ENCODE measurements at places on chromosomes 3 and 15.

DNA sequence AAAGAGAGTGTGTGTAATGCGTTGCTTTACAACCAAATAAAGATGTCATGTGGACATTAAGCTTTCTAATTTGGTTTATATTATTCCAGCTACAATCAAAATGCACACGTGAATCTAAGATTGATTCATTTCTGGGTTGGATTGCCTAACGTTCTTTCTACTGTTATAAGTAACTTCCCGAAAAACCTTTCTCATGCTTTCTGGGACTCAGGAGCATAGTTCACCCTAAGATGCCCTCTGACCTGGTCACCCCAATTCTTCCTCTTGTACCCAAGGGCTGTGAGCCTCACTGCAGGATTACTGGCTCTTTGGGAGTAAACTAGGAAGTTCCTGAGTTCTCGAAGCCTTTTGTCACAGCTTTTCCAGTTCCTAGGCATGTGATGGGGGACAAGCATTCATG is 12.7 kb upstream of the LMCD1 start:
- no peak for DNase-seq

- DNase-seq = no peak
Measured at GRCh38 chr15:101088271-101088670, 163.6 kb downstream of the CHSY1 start.

DNA sequence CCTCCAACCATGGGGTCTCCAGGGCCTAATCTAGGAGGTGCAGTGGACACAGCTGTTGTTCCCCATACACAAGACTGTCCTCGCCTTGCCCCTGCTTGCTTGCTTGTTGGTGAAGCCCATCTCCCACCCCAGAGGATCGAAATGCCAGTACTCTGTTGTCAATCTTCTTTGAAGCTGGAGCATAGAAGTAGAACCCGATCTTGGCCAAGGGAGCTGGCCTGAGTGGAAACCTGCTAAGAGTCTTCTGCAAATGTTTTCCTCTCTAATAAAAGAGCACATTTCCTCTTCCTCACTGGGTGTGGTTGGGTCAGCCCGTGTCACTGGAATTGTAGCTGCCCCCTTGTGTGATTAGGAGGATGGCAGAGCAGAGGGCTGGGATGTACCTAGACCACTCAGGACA is 85.4 kb downstream of the HES1 start:
- DNase-seq = no peak

- peak; percentile 40 for DNase-seq
Measured at GRCh38 chr3:195352895-195353488, 82.0 kb upstream of the XXYLT1 start.

DNA sequence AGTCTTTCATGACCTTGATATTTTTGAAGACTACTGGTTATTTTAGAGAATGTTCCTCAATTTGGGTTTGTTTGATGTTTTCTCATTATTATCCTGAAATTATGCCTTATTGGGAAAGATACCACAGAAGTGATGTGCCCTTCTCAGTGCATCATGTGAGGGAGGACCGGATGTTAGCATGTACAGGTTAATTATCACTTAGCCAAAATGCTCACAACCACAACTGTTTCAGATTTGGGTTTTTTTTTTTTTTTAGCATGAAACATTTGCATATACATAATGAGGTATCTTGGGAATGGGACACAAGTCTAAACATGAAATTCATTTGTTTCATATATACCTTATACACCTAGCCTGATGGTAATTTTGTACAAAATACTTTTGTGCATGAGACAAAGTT is 59.8 kb downstream of the PIK3R4 start:
- no peak for DNase-seq

DNA sequence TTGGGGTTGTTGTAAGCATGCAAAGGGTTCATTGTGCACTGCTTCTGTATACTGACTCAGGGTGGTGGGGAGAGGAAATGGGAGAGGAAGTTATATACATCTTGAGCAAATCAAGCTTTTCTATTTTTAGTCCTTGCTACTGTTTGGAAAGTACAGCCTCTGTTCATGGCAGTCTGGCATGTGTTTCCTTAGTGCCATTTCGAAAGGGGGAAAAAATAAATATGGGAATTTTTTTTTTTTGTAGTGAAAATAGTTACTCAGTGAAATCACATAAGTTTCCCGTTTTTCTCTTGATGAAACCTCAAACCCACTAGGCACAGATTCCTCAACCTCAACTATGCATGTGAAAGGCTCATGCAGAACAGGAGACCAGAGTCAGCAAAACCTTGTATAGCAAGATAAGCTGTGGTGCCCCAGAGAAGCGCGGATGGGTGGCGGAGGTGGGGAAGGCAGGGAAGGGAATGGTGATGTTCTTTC is 353.3 kb downstream of the LPP start:
- peak; percentile 84 for DNase-seq

DNA sequence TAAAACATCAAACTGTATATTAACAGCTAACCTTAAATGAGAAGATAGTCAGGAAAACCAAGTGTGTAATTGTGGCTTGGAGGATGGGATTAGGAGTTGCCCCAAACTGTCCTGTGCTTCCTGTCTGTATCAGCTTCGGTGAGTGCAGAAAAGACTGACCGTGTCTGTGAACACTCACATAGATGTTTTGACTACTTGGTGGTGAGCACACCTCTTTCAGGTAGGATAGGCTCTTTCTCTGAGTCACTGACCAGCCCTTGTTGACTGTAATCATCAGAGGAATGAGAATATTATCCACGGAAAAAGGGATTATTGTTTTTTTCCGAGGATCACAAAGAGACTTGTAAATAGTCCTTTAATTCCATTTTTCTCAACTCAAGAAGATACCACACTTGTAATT is 51.5 kb downstream of the GMNC start:
- DNase-seq = no peak

DNA sequence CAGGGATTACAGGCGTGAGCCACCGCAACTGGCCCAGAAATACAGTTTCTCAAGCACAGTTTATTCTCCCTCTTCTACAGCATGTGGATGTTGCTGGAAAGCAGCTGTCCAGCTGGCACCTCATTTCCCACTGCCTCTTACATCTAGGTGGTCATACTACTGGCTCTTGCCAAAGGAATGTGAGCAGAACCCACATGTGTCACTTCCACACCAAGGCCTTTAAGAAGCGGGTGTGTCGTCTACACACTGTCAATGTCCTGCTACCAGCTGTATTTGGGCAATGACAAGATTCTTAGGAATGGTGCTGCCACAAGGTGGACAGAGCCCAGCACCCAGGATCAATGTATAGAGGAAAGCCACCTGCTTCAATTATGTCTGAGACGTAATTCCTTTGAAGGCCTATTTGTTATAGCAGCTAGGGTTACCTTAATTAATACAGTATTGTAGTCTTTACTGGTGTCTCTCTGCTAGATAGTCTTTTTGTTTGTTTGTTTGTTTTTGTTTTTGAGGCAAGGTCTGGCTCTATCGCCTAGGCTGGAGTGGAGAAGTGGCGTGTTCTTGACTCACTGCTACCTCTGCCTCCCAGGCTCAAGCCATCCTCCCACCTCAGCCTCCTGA is 15.1 kb upstream of the RAB7A start:
- DNase-seq = no peak

DNA sequence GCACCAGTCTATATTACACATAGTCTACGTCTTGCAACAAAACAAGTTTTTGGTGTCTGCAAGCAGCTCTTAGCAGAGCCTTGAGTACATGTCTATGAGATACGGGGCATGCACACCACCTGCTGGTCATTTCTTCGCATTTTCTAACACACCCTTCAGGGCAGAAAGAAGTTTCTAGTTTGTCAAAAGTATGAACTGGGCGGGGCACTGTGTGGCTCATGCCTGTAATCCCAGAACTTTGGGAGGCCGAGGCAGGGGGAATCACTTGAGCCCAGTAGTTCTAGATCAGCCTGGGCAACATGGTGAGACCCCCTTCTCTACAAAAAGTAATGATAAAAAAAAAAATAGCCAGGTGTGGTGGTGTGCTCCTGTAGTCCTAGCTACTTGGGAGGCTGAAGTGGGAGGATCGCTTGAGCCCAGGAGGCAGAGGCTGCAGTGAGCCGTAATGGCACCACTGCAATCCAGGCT is 64.2 kb upstream of the ARL8B start:
- peak; percentile 58 for DNase-seq

GRCh38 chr3:49998326-49998725 is 58.4 kb downstream of the RBM6 start:
- DNase-seq = no peak

DNA sequence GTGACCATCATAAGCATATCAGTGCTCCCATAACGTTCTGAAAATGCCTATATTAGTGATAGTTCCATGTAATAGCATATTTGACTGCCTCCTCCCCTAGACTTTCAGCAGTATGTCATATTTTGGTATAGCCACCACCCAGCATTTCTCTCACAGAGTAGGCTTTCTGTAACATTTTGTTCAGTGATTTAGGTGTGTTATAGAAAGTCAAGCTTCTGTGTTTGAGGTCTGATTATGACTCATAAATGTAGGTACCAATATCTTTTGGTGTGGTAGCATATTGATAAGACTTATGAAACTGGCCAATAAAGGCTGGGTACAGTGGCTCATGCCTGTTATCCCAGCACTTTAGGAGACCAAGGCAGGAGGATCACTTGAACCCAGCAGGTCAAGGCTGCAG is 34.3 kb upstream of the ZMAT3 start:
- no peak for DNase-seq

GRCh38 chr15:93486407-93487117 is 397.6 kb upstream of the RGMA start:
- DNase-seq = no peak

DNA sequence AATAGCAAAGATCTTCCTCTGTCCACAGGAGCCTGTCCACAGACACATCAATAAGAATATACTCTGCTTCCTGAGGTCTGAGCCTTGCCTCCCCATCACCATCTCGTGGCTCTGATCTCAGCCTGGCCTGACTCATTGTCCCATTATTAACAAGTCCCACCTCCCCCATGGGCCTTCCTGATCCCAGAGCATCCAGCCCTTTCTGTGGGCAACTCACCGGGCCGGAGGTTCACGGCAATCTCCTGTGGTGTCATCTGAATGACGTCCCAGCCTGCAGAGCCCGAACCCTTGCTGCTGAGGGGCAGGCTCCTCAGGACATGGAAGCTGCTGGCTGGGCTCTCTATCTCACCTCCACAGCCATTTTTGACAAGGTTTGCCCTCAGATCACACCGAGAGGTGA is 28.1 kb downstream of the ITGB5 start:
- no peak for DNase-seq

GRCh38 chr3:68515237-68515636 is 417.1 kb downstream of the TAFA4 start:
- DNase-seq = no peak

DNA sequence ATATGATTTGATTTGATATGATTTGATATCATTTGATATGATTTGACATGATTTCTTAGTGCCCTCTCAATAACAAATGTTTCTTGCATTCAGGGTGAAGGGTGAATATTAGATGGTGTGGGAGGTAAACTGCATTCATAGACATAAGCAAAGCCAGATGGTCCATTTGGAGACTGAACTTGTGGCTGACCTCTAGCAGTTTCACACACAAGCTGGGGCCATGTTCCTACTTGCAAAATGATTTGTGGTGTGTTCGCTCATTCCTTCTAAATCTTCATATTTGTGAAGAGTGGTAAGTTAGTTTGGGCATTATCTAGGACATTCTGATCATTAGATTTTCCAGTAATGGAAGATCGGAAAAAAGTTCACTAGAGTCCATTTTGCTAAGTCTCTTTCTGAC is 40.5 kb upstream of the CCR4 start:
- no peak for DNase-seq

GRCh38 chr15:100036015-100036414 is 302.8 kb upstream of the LYSMD4 start:
- DNase-seq = no peak

DNA sequence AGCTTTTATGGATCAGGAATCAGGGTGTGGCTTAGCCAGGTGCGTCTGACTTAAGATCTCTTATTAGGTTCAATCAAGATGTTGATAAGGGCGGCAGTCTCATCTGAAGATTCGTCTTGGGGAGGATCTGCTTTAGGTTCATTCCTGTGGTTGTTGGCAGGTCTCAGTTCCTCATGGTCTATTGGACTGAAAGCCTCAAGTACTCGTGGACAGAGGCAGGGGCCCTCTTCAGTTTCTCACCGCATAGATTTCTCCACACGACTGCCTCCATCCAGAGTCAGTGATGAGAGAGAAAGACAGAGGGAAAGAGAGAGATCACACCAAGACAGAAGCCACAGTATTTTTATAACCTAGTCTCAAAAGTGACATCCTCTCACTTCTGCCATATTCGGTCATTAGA is 9.4 kb downstream of the MEX3B start:
- no peak for DNase-seq

DNA sequence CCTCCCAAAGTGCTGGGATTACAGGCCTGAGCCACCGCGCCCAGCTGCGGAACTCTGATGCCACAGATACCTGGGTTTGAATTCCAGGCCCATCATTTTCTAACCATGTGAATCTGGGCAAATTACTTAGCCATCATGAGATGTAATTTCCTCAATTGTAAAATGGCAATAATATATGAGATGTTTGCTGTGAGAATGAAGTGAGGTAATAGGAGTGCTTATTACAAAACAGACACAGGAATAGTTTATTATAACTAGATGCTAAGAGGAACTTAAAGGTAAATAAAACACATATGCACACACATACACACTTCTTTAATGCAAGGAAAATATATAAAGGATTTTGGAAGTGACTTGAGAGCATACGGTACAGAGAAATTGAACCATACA is 64.7 kb upstream of the TNIK start:
- DNase-seq = no peak

DNA sequence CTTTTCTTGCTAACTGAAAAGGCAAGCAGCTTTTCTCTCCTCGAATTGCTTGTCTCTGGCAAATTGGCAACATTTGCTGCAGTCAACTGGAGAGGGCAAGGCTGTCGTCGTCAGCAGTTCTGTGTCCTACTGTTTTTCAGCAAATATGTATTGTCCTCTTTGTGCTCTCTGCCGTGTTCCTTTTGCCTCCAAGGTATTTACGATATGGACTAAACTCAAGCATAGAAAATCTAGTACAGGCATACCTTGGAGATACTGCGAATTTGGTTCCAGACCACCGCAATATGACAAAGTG is 558 bp upstream of the SLC30A4 start:
- no peak for DNase-seq

DNA sequence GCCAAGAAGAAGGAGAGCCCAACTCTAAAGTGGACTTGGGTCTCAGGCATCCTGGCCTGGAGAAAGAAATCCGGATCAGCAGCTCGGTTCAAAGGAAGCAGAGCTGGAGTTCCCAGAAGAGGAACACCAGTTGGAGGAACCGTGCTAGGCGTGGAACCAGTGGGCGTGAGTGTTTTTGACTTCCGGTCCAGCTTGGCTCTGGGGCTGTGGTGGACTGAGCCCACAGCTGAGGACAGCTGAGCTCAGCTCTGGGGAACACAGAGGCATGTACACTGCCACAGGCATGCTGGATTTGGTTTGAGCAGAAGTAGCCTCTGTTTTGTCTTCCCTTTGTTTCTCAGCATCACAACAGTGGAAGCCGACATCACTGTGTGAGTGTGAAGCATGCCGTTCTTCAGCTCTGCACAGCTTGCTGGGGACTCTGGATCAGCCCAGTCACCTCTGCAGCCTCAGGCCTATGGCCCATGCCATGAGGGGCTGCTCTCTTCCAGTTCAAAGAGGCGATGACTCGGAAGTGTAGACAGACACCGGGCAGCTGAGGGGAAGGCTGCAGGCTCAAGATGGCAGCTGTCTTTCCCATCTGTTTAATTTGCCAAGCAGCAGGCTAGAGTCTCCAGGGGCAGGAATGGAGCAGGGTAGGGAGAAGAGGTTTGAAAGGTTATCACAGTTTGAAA is 185.8 kb upstream of the UBE3A start:
- no peak for DNase-seq
